ENCODE measurements at places on chromosomes 12 and 14.
A peak's percentile ranks its signal among the peaks of the same experiment; 100 is the strongest.

- no peak for DNase-seq
Measured at GRCh38 chr12:105076913-105077312, 7.3 kb downstream of the ALDH1L2 start.

GRCh38 chr12:49776413-49776812, 35.1 kb downstream of the TMBIM6 start:
- no peak for DNase-seq

- DNase-seq, result no peak
Measured at GRCh38 chr12:49635036-49635435, 11.7 kb downstream of the PRPF40B start.

- no peak for DNase-seq
Measured at GRCh38 chr12:19316425-19316824, 122.9 kb upstream of the AEBP2 start.

DNA sequence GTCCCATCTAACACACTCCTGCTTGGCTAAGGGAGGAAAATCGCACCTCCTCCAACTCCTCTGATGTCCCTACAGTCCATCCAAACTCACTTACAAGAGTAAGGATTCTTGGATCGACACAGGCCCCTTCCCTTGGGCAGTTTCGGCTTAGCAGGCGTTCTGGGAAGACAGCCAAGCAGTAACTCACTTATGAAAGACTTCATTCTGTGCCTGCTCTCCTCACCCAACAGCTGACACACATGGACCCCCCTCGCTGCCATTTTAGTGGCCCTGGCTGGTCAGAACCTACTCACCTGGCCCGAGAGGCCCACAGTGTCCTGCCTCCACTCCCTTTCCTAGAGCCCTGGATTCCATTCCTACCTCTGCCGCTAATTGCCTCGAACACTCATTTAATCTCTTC, 52.3 kb upstream of the BCL2L14 start:
- no peak for DNase-seq

DNA sequence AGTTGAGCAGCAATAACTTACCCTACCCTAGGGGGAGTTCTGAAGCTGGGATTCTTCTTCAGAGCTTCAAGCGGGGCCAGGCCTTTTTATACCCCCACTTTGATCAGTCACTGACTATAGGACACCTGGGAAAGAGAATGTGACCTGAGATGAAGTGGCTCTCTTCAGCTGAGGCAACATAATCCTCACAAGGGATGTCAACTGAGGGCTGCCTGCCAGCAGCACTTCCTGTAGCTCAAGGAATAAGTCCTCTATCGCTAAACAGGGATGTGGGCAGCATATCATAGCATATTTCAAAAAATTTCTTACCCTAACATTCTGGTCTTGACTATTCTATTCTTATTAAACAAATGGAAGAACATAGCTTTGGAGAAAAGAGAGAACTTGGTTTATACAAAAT, 17.4 kb downstream of the LGALS3 start:
- DNase-seq, result no peak

- DNase-seq, result no peak
Measured at GRCh38 chr14:99035712-99036610, 236.0 kb downstream of the BCL11B start.

- no peak for DNase-seq
Measured at GRCh38 chr14:30620178-30620577, 1.9 kb upstream of the SCFD1 start.

DNA sequence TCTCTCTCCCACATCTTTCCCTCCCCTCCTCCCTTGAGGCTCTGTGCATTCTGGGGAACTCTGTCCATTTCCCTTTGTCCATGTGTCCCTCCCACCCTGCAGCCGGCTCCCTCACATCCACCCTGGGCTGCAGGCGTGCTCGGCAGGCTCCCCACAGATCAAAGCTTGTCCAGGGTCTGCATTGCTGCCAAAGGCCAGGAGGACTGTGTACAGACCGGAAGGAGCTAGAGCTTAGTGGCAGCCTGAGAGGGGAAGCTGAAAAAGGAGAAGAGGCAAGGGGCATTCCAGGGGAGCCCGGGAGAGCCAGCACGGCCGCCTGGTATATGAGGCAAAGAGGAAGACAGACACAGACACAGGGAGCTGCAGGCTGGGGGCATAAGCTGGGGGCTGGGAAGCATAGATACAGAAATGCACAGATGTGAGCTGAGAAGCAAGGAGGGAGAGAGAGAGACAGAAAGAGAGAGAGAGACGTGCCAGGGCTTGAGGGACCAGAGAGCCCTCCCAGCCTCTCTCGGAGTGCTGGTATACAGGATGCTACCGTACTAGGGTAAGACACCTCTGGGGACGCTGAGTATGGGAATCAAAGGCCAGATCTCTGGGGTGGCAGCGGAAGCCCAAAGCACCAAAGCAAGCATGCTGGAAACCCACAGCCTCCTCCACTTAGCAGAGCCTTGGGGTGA, 3.3 kb downstream of the CD4 start:
- DNase-seq, result no peak

DNA sequence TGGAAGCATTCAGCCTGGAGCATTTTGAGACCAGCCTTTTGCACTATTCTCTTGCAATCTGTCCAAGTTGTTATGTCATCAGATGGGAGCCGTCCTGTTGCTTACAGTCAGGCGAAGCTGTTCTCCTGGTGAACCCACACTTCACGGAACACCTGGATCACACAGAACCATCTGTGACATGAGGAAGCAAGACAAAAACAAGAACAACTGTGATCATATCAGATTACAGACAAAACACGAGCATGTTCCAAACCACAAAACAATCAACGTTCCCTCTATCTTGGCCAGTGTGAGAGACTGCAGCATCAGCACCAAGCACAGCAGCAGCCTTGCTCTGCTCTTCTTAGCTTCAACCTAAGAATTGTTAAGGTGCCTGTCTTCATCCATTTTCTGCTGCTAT, 180.5 kb upstream of the SFSWAP start:
- no peak for DNase-seq

- DNase-seq, result no peak
Measured at GRCh38 chr12:40768125-40768864, 76.1 kb downstream of the CNTN1 start.

- DNase-seq, result no peak
Measured at GRCh38 chr14:104598039-104598909, 6.3 kb downstream of the TMEM179 start.

- no peak for DNase-seq
Measured at GRCh38 chr12:11753150-11753499, 103.7 kb downstream of the ETV6 start.

DNA sequence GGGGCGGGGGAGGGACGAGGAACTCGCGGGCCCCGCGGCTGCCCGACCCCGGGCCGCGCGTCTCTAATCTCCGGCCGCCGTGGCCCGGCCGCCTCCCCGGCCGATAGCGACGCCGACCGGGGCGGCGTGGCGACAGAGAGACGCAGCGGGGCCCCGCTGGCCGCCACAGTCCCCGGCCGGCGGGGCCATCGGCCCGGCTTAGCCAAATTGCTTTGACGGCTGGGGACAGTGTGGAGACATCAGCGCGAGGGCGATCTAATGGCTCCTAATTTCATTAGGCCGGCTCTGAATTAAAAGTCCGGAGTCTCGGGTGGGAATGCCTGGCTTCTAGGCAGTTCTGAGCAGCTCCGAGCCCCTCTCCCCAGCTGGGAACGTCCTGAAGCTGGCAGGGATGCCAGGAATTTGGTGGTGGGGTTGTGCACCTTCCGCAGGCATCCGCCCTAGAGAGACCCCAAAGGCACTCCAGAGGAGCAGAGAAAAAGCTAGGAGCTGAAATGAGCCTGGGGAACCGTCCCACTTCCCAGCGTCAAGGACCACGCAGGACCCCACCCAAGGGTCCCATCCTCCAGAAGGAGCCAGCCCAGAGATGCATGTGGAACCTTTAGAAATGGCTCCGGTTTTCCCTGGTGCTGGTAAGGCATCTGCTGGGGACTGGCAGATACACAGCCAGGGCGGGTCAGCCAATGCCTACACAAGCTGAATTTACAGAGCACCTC, 9.6 kb downstream of the TBX5 start:
- no peak for DNase-seq

- DNase-seq, result no peak
Measured at GRCh38 chr12:110636516-110636915, 22.6 kb downstream of the TCTN1 start.

GRCh38 chr12:123233505-123234308, 471 bp downstream of the MTRFR start:
- DNase-seq, result no peak

- DNase-seq, result no peak
Measured at GRCh38 chr12:124053851-124054250, 80.8 kb downstream of the ZNF664 start.

GRCh38 chr12:109098183-109098604, 797 bp downstream of the UNG start:
- DNase-seq, result no peak

- no peak for DNase-seq
Measured at GRCh38 chr12:124853781-124854636, 9.7 kb downstream of the SCARB1 start.

GRCh38 chr12:108728820-108729611, 2.3 kb downstream of the CORO1C start:
- DNase-seq, result no peak

- DNase-seq, result no peak
Measured at GRCh38 chr14:102293781-102294180, 11.2 kb downstream of the MOK start.

GRCh38 chr12:98644712-98645571, at the start of the genes APAF1 and IKBIP:
TSS of gene APAF1 (plus strand) at chr12:98645290. CDS start at chr12:98648360, 3,070 bp downstream.
TSS of gene IKBIP (minus strand) at chr12:98644788. CDS start at chr12:98644701, 87 bp downstream.
- DNase-seq, result peak; percentile 94

DNA sequence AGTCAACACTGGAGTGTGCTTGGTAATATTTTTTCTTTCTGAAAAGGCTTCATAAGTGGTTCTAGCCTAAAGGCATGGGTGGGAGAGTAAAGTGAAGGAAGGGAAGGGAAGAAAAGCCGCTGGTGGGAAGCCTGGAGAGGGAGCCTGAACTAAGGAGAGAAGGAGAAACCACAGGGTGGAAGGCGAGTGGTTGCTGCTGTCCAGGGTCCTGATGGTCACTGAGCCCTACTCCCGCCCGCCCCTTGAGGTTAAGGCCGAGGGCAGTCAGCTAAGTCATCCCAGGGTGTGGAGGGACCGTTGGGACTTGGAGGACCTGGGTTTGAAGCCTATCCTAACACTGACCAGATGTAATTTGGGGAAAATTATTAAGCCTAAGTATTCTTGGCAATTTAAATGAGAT, 189.1 kb downstream of the PIWIL1 start:
- DNase-seq, result no peak

GRCh38 chr12:6163416-6164060, 36.7 kb upstream of the CD9 start:
- no peak for DNase-seq

DNA sequence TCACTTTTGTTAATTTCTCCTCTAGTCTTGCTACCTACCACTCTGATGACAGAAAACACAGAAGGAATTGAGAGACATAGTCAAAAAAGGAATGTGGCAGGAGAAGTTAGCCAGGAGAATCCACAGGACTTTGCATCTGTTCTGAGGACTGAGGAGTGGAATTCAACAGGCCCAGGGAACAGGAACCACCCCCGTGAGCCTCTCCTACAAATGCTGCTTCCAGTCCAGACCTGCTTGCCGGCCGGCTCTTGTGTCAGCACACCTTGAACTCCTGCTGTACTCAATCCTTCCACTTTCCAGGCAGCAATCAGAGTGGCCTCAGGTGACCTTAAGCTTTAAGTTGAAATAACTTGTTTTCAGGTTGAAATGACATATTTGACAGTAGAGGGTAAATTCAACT, 903.1 kb downstream of the BCL11B start:
- DNase-seq, result no peak

- DNase-seq, result no peak
Measured at GRCh38 chr14:93548102-93548843, 117.5 kb downstream of the UNC79 start.

GRCh38 chr12:66971816-66972215, 292.9 kb upstream of the GRIP1 start:
- no peak for DNase-seq

DNA sequence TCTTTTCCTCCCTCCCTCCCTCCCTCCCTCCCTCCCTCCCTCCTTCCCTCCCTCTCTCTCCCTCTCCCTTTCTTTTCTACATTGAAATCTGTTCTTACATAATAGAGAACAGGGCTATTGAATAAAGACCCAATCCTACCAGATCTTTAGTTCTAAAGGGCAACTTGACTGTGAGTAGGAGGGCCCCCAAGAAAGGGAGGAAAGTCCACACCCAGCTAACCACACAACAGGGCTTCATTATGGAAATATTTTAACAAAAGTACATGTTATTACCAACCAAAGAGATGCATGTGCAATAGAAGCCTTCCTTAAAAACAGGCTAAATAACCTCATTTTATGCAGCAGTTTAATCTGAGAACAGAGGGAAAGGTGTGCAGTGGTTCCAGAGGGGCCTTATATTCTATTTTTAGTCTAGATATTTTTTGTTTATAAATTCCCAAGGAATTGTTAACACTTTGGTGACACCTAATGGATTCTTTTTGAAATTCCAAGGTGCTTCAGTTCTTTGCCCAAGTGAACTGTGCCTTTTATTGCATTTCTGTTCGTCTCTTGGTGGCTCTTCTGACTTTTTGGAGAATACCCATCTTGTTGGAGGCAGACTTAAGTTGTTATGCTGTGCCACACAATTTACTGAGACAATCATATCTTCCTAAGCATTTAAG, 63.0 kb downstream of the GNS start:
- DNase-seq, result no peak

DNA sequence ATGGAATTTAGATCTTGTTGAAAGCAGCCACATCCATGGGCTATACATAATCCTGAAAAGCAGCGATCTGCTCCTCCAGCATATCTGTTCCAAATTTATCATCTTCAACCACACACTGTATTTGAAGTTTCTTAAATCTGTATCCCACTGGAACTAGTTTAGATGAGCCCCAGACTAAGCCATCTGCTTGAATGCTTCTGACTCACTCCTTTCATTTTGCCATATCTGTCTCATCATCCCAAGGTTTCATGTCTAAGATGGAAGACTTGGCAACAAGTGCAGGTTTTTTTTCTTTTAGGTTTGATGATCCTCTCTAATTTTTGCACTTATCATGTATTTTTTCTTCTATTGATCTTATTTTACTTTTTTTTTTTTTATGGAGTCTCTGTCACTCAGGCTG, 54.4 kb upstream of the TMEM263 start:
- DNase-seq, result no peak

DNA sequence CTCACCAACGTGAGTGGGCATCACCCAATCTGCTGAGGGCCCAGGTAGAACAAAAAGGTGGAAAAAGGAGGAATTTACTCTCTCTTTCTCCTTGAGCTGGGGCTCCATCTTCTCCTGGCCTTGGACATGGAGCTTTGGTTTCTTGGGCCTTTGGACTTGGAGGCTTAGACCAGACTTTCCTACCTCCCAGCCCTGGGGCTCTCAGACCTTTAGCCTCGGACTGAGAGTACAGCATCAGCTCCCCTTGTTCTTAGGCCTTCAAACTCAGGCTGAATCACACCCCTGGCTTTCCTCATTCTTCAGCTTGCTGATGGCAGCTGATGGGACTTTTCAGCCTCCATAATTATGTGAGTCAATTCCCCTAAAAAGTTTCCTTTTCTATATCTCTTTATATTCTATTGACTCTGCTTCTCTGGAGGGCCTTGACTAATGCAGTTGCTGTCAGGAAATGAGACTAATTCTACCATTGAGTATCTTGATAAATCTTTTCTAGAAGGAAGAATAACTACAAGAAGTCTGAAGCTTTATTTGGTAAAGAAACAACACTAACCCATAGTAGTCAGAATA, 15.9 kb upstream of the CLEC4E start:
- DNase-seq, result no peak
